ENCODE measurements at places on chromosomes 16 and 17. TPM values are rescaled to one million over a fixed set of nuclear protein-coding genes. Genes with fewer than 3 reads are reported as not detected.
A peak's percentile ranks its signal among the peaks of the same experiment; 100 is the strongest.

- DNase-seq = peak; percentile 68
Measured at GRCh38 chr17:2957631-2958286, 105.6 kb downstream of the OR1D5 start.

- peak; percentile 6 for DNase-seq
Measured at GRCh38 chr17:14793237-14793636, 471.9 kb downstream of the PMP22 start.

- DNase-seq = peak; percentile 81
Measured at GRCh38 chr17:42421507-42422338, 1.3 kb downstream of the CAVIN1 start.

Gene USH1G
- not detected for total RNA-seq

DNA sequence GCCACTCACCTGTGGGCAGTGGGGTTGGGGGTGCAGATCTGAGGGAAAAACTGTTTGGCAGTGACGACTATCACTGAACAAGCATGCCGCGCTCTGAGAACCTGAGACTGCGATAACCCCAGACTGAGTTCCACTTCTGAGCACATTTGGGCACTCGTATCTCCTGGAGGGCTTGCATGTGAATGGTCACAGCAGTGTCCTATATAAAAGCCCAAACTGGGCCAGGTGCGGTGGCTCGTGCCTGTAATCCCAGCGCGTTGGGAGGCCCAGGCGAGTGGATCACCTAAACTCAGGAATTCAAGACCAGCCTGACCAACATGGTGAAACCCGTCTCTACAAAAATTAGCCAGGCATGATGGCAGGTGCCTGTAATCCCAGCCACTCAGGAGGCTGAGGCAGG is 18.7 kb downstream of the ATP2C2 start:
- DNase-seq = no peak

DNA sequence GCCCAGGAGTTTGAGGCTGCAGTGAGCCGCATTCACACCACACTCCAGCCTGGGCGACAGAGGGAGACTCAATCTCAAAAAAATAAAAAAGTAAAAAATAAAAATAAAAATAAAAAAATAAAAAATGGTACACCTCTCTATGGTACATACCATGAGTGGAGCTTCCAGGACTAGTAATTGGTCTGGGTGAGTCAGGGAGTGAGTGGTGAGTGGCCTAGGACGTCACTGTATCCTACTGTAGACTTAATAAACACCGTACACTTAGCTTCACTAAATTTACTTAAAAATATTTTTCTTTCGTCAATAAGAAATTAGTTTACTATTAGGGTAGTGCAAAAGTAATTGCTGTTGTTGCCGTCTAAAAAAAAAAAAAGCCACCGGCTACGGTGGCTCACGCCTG is 9.0 kb downstream of the CDH5 start:
- DNase-seq = no peak

Measured in SJSA1 (cell line).